ENCODE measurements at places on chromosomes 16 and 17.
A peak's percentile ranks its signal among the peaks of the same experiment; 100 is the strongest.

- no peak for DNase-seq
Observed at GRCh38 chr16:89791278-89791995, 25.0 kb downstream of the FANCA start.

DNA sequence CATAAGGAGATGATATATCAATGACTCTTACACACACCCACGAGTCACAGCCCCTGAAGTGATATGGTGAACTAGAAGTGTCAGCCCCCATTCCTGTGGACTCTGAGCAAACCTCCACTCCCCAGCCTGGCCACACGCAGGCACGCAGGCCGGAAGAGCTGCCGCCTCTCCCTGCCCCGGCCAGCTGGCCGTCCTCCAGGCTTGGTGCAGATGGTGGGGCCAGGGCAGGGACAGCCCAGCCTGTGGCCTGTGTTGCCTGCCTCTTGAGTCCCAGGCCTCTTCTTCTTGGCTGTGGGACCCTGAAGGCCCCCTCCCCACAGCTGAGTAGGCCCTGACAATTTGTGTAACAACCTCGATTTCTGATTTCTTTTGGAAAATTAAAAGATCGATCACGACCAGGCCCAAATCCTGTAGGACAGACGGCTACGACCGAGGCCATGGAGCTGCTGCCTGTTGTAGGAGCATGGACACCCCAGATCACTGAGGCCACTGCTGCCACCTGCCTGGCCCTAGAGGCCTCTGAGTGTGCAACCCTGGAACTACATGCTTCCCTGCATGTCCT lies 10.0 kb upstream of the MPRIP start:
- DNase-seq: no peak

GRCh38 chr17:32757963-32758362 lies 119.0 kb downstream of the MYO1D start:
- no peak for DNase-seq

DNA sequence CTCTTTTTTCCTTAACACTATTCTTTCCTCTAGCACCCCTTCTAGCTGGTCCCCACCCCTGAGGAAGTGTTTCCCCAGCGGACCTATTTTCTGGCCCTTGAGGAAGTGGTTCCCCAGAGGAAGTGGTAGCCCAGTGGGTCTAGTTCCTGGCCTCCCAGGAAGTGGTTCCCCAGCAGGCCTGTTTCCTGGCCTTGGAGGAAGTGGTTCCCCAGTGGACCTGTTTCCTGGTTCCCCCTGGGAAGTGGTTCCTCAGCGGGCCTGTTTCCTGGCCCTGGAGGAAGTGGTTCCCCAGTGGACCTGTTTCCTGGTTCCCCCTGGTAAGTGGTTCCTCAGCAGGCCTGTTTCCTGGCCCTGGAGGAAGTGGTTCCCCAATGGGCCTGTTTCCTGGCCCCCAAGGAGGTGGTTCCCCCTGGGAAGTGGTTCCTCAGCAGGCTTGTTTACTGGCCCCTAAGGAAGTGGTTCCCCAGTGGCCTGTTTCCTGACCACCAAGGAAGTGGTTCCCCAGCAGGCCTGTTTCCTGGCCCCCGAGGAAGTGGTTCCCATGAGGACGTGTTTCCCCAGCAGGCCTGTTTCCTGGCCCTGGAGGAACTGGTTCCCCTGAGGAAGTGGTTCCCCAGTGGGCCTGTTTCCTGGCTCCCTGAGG lies 58.3 kb downstream of the NTN1 start:
- DNase-seq: no peak

- DNase-seq: no peak
Observed at GRCh38 chr17:15270628-15271381, 5.7 kb upstream of the PMP22 start.

DNA sequence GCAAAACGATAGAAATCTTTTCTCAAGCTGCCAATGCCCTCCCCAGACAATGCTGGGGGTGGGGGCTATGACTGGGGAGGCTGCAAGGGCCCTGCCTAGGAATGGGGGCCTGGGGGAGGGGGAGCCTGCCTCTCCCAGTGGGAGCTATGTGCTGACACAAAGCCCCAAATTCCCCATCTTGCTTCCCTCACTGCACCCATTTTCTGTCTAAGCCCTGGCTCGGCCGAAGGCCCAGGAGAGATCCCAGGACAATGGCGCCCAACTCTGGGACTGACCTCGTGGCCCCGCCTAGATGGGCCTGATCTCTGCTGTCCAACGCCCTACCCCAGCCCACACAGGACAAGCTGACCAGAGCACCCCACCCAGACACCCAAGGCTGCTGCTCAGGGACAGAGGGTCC lies 11.1 kb upstream of the KCNJ12 start:
- no peak for DNase-seq

GRCh38 chr17:35312790-35313711 lies 60.4 kb downstream of the SLFN11 start:
- DNase-seq: peak; percentile 41

DNA sequence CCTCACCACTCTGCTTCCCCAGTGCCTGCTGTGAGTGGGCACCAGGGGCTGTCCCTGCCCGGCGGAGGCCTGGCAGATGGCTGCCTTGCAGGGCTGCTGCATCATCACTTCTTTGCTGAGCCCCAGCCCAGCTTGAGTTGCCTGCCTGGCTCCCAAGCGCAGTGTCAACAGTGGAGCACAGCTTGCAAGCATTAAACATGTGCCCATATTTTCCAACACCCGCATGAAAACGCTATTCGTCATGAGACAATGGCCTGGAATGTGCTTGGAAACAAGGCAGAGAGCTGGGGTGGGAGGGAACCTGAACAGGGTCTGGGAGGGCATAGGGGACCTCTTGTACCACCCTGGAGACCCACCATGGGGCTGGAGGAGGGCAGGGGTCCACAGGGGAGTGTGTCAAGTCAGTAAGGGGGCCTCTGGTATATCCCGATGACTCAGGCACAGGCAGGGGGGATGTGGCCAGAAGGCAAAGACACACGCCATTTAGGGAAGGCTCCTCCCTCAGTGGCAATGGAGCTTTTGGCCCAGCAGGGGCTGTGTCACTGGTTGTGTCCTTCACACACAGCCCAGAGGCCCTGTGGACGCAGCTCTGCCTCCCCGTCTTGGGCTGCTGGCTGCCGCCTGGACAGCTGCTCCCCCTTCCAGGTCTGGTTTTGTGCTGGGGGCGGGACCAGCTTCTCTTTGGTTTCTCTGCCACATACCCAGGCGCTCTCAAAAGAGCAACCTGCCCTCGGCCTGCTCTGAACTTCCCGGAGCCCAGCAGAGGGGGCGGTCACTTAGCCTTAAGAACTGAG lies 17.4 kb upstream of the MTSS2 start:
- peak; percentile 97 for DNase-seq

- no peak for DNase-seq
Observed at GRCh38 chr16:88779406-88780141, 5.4 kb downstream of the PIEZO1 start.

DNA sequence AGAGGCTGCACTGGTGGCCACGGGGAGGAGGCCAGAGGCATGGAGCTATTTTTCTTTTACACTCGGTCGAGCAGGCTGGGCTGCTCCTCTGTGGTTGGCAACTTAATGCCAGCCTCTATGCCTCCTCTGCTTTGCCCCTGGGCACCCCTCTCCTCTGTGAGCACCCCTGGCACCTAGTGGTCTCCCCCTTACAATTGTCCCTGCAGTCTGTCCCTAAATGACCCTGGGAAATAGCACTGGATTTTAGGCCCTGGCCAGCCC lies 27.0 kb downstream of the LRRC75A start:
- no peak for DNase-seq

DNA sequence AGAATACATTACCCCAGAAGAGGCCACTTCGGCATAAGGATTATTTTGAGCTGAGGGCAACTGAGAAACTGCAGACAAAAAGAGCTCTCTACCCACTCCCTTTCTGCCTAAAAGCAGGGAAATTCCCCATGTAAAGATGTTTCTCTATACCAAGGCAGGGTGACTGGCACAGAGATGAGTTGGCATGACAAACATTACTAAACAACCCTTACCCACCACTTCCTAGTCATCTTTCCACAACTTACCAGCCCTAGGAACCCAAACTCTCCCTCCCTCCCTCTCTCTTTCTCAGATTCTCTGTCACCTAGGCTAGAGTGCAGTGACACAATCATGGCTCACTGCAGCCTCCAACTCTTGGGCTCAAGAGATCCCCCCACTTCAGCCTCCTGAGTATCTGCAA lies 68.6 kb downstream of the EMP2 start:
- no peak for DNase-seq

DNA sequence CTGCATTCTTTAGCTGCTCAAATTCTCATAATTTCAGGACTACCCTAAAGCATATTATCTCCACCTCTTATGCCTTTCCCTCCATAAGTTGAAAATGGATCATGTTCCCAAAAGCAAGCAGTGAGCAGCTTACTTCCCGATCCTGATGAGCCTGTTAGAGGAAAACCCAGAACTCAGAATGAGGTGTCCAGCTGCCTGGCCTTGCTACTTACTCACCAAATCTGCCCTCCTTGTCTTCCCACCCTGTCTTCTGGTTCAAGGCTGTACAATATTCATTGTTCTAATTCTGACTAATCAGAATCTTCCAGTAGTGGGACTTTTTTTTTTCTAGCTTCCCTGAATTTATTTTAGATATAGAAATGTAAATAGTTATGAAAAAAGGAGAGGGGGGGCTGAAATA lies 10.8 kb downstream of the LYRM1 start:
- peak; percentile 61 for DNase-seq

DNA sequence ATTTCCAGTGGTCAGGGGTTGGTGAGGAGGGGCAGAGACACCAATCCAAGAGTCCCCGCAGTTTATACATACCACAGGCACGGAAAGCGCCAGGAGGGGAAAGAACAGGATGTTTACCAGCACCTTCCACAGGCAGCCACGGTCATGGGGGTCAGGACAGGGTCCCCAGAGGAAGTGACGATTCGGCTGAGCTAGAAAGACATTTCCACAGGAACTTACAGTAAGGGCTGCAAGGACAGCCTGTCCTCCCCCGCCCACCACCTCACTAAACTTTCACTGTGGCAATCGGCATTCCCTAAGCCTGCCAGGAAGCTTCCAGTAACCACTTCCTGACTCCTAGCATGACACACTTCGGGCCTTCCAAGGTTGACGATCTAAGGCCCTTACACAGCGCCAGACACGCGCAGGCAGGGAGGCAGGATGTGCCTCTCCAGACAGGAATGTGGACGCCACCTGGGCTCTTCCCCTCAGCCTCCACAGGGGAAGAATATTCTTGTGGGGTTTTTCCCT lies 1.2 kb upstream of the MT2A start:
- DNase-seq: peak; percentile 96
